Osteocyte (in vitro differentiated cells): ENCODE measurements at places on chromosomes 6 and 20. TPM values are rescaled to one million over a fixed set of nuclear protein-coding genes. Genes with fewer than 3 reads are reported as not detected.
A peak's percentile ranks its signal among the peaks of the same experiment; 100 is the strongest.

C6orf141 gene
- not detected in 2 replicates for total RNA-seq

DNA sequence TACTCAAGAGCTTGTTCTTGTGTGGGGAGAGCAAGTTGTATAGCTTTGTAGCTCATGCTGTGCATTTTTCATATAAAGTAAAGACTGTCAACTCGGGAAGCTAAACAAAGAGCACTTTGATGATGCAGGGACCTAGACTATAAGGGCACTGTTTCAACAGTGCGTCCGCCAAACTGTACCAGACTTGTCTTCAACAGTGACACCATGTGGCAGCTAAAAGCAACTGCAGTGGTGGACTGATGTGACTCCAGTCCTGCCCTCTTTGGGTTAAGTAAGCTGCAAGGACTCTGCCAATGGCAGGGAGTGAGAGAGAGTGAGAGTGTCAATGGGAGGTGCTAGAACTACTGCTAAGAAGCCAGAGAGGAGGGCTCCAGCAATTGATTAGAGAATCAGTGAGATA lies 48.1 kb upstream of the MC3R start:
- DNase-seq = no peak

SALL4 gene
- 1.8 and 2.6 TPM in 2 replicates for total RNA-seq

DNA sequence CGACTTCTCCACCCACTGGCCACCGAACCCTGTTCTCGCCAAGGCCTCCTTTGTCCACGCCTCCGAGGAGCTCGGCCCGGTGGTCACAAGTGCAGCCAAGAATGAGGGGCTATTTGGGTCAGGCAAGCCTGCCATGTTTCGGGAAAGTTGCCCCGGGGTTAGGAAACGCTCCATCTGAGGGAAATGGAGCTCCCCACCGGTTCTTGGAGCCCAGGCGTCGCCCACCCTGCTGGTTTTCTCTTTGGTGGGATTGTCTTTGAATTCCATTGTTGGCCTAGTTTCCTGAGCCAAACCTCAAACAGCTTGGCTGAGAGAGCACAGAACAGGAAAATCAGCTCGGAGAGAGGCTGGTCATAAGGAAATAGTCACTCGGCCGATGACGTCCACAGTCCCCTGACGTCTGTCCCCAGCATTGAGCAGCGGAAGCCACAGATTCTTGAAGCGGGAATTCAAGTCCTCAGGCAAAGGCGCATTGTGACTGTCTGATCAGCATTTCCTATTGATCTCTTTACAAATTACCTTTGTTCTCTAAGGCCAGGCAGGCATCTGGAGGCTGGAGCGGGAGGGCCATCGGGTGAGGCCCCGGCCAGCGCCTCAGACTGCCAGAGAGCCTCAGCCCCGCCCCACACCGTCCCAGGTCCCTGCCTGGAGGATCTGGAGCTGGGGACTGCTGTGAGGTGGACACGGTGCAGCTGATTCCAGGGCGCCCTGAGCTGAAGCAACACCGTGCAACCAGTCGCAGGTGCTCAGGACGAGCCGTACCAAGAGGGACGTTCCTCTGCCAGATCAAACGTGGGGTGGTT lies 138.6 kb downstream of the DLL1 start:
- DNase-seq = no peak

PYGB gene
- total RNA-seq = 234 and 251 TPM in 2 replicates

DNA sequence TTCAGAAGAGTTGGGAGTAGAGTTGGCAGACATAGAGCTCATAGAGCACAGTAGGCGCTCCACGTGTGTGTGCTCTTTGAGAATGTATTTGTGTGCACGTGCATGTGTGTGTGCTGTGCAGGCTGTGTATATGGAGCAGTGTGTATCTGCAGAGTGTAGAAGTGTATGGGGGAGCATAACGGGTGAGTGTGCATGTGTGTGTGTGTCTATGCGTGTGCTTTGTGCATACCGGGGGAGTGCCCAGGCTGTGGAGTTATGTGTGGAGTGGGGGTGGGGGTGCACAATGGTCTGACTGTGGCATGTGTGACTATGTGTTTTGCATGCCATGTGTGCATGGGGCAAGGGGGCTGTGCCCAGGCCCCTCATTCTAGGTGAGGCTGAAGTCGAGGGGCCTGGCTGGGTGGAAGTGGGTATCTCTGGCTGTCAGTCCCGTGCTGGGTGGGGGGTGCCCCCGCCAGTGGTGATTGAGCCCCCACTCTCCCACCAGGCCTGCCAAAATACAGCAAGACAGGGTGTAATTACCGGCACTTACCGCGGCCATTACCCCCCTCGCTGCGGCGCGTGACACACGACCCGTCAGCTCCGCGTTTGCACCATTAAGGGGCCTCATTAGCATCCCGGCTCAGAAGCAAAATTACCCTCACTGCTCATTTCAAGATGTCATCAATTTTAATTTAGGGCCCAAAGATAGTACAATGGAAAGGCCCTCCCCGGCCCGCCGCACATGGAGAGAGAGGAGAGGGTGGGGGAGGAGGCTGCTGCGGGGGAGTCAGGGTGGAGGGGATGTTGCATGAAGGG lies 39.1 kb downstream of the MDFI start:
- no peak for DNase-seq

PLCB4 gene
- total RNA-seq = 5.1 and 5.3 TPM in 2 replicates

DNA sequence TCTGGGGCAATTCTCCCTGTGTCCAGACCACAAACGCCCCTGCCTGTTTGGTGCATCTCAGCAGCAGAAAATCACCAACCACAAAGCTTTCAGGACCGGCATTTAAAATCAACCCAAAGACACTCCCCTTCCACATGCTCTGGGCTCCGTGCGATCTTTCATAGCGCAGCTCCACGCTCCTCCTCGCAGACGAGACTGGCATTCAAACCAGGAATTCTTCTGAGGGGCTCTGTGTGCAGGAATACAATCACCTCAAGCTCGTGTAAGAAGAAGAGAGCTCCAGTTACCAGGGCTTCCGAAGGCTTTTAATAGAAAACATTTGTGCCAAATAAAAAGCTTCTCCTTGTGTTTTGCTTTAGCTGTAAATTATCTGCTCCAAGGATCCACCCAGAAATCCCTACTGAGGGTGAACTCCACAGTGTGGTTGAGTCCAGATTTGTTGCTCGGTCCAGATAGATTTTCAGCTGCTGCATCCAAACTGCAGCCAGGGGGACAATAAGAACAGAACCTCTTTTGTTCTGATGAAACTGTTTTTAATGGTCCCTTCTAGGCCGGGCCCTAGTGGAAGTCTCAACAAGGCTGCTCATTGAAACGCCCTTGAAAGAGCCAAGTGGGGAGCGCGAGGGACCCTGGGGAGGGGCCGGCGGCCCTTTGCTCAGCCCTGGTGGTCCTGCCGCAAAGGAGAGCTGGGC lies 16.4 kb upstream of the BMP7 start:
- DNase-seq = no peak

CST4 gene
- not detected in 2 replicates for total RNA-seq

- no peak for DNase-seq
Observed at GRCh38 chr6:6724539-6725467, 136.3 kb downstream of the LY86 start.

DNA sequence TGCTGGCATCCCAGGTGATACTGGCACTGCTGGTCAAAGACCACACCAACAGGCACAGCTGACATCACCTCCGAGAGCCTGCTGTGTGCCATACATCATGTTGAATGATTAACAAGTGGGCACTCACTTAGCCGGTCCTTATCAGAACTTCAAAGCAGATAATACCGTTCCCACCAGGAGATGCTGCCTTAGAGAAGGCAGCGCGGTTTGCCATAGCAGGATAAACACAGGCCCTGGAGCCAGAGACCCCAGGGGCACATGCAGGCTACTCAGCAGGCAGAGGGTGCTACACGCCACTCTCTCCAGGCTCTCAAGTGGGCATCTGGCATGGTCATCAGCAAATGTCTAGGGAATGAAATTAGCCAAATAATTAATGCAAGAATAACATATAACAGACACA lies 86.5 kb upstream of the CST7 start:
- DNase-seq = no peak

DNA sequence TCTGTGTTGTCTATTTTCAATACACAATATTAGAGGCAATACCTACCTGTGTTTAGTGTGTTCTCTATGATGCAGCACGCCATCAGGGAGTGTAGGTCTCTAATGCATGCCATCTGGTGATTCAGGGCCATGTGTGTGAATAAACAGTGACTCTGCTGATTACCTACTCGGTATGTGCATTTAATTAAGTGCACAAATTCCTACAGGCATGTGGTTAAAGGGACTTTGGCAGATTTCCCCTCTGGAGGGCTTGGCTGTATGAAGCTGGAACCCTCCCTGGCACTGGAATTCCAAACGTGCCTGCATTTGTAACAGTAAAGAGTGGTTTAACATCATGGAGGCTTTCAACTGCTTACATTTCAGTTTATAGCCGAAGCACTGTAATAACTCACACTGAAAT lies 401.5 kb upstream of the SASH1 start:
- no peak for DNase-seq

TRIM10 gene
- total RNA-seq = not detected in 2 replicates

DNA sequence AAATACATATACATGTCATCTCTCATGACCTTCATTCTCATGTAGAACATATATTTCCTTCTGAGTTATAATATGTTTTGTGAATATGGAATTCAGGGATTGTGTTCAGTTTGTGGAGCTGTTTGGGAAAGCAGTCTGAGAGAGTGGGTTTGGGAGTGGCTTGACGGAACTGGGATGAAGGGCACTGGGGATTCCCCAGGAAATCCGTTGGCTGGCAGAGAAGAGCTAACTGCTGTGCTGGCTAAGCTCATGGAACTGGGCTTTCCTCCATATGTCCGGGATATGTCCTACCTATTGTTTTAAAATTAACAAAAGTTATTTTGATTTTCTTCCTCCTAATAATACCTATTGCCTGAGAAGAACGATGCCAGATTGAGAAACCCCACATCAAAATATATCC lies 359.5 kb upstream of the FLRT3 start:
- no peak for DNase-seq

DNA sequence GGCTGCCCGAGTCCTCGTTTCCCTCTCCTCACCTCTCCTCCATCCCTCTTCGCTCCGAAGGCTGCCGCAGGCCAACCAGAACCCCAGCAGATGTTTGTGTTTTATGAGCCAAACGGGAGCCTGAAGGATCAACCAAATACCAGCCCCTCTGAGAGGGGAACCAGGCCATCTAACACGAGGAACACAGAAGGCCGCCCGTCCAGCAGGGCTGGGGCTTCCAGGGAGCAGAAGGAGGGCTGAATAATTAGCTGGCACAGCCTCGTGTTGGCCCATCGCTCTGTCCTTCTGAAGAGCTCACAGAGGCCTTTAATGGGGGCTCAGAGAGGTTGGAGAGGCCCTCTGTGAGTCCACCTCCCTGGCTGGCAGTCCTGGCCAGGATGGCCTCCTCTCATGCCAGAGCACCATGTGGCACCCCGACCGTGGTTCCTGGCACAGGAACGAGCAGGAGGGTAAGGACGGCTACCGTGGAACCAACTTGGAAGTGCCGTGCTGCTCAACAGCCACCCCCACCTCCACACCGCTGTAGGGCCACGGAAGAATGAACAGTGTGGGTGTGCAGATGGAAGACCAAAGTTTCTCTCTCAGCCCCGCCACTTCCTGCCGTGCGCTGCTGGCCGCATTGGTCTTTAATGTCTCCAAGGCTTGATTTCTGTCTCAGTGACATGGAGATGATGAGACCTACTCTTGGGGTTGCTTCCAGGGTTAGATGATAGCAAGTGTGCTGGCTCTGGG lies 155.2 kb downstream of the SCML4 start:
- no peak for DNase-seq

- DNase-seq = no peak
Observed at GRCh38 chr6:170516783-170517616, 36.1 kb downstream of the PSMB1 start.

DNA sequence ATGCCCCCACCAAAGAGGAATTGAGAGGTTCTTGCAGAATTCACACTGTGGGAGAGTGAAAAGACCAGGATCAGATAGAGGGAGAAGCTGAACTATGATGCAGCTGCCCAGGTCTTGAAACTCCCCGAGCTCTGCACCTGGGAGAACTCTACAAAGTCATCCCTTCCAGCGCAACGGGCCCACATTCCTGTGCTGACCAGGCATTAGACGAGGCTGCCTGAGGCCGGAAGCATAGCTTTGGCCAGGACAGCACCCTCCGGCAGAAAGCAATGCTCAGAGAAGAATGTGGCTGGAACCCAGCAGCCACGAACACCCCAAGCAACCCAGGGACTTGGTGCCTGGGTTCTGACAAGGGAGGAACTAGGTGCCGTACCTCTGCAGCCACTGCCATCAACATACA lies 281.5 kb upstream of the CDH4 start:
- DNase-seq = no peak

DNA sequence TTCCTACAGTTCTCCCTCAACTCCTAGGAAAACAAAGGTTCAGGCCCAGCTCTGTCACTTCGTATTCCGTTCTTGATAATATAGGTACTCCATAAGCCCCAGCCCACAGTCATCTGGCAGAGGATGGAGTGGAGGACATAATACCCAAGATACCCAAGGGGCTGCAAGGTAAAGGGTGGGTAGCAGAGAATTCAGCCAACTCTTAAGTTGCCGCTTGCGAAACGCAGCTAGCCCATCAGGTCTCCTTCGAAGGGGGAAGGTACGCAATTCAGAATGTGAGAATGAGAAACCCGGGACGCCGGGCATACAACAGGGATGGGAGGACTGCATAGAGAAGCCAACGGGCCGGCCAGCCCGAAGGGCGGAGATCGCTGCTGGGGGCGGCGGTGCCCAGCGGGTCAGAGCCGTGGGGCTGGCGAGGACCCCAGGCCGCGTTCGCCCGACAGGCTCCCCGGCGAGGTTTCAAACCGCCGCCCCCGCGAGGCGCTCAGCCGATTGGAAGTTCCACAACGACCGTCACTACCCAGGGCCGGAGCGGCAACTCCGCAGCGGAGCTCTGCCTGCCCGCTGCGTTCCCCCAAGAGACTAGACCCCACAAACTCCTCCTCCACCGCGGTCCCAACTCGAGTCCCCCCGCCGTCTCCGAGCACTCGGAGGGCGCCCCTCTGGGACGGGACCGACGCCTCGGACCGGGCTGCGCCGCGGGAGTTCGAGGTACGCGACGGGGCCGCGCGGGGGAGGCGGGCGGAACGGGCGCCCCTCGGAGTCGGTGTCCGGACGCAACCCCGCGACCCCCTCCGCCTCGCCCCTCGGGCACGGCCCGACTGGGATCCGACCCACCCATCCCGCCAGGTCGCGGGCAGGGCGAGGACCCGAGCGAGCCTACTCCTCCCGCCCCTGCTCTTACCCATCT lies 911 bp downstream of the CDK19 start:
- DNase-seq = peak; percentile 87

- no peak for DNase-seq
Observed at GRCh38 chr6:53510746-53511145, 34.2 kb downstream of the GCLC start.

DNA sequence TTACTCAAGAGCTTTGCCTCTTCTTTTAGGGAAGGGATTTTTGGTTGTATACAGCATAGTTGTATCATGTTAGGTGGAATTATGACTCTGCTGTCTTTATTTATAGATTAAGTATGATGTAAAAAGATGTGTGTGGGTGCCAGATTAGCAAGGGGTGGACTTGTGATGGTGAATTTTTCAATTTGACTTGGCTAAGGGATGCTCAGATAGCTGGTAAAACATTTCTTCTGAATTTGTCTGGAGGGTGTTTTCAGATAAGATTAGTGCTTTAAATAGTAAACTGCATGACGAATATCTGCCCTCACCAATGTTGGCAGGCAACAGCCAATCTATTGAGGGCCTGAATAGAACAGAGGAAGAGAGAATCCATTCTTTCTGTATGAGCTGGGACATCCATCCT lies 173.3 kb upstream of the TNFAIP3 start:
- DNase-seq = no peak

- DNase-seq = no peak
Observed at GRCh38 chr6:128327890-128328289, 192.5 kb downstream of the PTPRK start.

GRCh38 chr6:144493035-144493910 lies 208.1 kb downstream of the UTRN start:
- no peak for DNase-seq
